ENCODE measurements at places on chromosomes 5 and 9.

DNA sequence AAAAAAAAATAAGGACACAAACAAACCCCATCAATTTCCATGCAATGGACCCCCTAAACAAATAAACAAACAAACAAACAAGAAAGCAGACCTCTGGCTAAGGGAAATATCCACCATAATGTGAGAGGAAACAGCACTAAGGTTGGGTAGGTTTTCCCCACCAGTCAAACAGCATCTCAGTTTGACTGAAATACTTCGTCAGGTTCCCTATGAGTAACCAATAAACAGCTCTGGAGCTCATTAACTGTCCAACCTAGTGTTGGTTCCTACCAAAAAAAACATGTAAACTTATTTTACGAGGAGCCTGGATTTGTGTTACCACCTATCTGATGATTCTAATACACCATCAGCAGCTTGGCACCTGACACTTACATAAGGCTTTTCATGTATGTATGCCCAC lies 198.5 kb upstream of the TARS1 start:
- no peak for DNase-seq

- DNase-seq = no peak
These were observed 46.5 kb downstream of the EBF1 start for GRCh38 chr5:159053216-159053615.

DNA sequence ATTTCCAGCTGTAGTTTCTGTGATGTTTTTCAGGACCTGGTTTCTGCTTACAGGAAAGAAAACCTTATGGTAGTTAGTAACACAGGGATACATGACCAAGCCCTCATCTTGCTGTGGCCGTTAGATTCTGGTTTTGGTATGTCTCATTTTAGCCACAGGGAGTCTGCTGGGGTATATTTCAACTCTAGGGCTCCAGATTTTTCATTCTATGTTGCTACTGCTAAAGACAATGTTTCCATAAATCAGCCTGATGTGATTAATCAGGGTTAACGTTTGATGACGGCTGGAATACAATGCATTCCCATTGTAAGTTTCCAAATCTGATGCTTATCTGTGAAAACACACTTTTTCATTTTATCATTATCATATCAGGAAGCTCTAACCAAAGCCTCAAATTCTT lies 48.2 kb downstream of the P4HA2 start:
- no peak for DNase-seq

DNA sequence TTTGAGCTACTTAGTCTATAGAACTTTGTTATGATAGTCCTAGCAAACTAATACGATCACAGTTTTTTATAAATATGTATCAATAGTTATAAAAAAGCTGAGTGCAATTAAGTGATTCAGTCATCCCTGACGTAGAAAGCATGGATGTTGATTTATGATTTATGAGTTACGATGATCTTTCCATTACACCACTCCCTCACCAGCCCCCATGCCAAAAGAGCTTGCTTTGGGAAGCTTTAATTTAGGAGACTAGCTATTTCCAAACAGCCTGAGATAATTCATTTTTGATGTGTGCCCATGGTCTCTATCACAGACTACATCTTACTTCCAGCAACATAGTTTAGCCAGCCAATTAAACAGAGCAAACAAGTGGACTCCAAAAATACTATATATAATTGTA lies 256.8 kb downstream of the GABRG2 start:
- DNase-seq = no peak

DNA sequence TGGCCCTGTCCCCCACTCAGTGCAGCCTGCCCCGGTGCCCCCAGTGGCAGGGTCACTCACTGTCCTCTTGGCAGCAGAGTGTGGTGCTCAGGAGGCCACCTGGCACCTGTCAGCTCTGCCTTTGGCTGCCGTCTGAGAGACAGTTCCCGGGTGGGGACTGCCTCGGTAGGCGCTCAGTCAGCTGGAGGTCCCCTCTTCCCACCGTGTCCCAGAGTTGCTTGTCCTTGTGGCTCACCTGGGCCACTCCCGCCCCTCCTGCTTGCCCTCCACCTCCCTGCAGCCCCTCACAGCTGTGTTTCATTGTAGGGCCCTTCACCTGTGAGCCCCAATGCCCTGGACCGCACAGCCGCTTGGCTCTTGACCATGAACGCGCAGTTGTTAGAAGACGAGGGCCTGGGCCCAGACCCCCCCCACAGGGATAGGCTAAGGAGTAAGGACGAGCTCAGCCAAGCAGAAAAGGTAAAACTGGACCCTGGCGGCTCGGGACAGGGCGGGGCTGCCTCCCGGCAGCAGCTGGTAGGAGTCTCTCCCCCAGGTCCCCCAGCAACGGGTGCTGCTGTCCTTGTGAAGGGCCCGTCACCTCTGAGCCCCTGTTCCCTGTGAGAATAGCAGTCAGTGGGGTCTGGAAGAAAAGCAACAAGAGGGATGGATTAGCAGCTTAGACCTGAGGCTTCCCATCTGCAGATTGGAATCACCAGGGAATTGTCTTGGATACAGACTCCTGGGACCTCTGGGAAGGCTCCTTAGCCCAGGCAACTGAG lies 122.7 kb downstream of the DAB2IP start:
- DNase-seq = no peak

- DNase-seq = no peak
These were observed 36.7 kb downstream of the HK3 start for GRCh38 chr5:176862330-176862995.

- no peak for DNase-seq
These were observed 80.8 kb downstream of the TLE4 start for GRCh38 chr9:79652598-79652997.

DNA sequence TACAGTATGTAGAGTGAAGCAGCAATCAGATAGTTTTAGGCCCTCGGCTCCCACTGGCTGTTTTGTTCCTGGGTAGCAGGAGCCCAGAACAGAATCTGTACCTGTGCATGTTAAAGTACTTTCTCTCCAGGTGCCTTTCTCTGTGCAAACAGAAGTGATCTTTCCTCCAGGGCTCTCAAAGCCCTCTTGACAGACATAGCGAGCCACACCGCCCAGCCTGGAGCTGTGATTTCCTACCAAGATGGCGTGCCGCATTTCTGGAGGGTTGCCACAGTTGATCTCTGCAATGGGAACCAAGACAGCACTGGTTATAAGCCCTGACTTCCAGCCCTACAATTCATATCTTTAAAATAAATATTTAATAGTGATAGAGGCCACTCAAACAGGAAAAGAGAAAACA lies 50.9 kb downstream of the SUSD1 start:
- DNase-seq = no peak

- DNase-seq = peak; percentile 74
These were observed 261.0 kb downstream of the SEMA5A start for GRCh38 chr5:9284781-9285307.

DNA sequence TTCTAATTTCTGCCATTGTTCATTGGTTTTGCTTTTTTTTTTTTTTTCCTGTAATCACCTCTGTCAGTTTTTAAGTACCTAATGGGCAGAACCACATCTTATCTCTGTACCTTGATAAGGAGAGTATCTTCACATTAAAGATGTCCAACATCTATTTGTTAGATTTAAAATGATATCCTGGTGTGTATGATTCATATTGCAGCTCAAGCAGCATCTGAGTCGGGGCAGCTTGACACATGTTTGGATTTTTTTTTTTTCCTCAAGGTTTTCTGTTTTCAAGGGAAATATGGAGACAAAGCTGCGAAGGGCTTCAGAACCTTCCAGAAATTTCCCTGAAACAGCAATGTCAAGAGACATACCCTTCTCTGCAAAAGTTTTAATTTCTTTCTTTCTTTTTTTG lies 164.7 kb downstream of the DOCK2 start:
- no peak for DNase-seq

DNA sequence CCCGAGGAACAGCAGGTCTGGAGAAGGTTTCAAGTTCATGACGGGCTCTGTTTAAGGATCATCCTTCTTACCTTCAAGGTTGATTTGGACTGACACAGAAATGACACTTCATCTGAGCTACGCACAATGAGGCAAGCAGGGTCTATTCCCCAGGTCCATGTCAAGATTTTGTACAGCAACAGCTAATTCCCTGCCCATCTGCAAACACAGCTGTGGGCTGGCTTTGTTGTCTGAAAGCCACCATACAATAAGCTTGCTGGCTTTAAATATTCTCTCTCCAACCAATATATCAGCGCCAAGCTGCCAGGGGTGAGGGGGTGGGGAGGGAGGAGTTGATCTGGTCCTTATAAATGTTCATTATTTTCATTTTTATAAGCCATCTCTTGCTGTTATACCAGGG lies 92.0 kb downstream of the OTULIN start:
- DNase-seq = no peak

GRCh38 chr9:75965231-75965630 lies 74.8 kb downstream of the PCSK5 start:
- no peak for DNase-seq

DNA sequence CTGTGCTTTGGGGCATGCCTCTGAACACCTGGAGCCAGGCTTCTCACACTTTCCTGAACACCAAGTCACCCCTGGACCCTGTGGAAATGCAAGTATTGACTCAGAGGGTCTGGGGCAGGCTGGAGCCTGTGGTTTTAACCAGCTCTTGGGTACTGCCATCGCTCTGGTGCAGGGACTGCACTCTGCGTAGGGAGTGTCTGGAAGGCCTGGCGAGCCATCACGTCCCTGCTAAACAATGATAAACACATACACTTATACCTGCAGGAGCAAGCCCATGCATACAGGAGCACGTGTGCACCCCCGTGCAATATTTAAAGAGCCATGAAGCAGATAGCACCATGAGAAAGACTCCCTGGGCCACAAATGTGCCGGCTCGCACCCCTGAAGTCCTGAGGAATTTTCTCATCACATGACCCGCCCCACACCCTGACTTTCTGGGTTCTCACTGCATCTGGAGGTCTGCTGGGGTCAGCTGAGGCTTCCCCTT lies 267.7 kb downstream of the GADD45G start:
- DNase-seq = no peak

GRCh38 chr9:16959391-16959790 lies 88.9 kb upstream of the BNC2 start:
- peak; percentile 51 for DNase-seq

GRCh38 chr9:105251733-105252404 lies 7.4 kb downstream of the SLC44A1 start:
- DNase-seq = no peak

DNA sequence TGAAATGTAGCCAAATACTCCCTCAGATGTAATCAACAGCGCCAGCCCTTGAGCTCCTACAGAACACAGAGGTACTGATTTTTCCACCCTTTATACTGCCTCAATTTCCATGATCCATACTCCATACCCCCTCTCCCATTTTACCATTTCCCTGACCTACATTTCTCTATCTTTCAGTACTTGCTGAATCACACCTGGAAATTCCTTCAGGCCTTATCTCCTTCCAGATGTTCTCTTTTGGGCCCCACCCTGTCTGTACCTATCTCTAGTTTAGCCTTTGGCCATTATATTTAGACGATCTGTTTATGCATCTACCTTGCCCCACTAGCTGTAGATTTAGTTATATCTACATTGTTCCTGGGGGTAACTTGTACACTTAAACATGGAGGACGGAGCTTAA lies 5.5 kb downstream of the NIM1K start:
- no peak for DNase-seq

- no peak for DNase-seq
These were observed 4.2 kb upstream of the CTNNAL1 start for GRCh38 chr9:109017493-109017892.

- DNase-seq = no peak
These were observed 216.8 kb upstream of the OTULINL start for GRCh38 chr5:14364576-14365472.

GRCh38 chr5:95283022-95283615 lies 1.8 kb downstream of the MCTP1 start:
- no peak for DNase-seq

DNA sequence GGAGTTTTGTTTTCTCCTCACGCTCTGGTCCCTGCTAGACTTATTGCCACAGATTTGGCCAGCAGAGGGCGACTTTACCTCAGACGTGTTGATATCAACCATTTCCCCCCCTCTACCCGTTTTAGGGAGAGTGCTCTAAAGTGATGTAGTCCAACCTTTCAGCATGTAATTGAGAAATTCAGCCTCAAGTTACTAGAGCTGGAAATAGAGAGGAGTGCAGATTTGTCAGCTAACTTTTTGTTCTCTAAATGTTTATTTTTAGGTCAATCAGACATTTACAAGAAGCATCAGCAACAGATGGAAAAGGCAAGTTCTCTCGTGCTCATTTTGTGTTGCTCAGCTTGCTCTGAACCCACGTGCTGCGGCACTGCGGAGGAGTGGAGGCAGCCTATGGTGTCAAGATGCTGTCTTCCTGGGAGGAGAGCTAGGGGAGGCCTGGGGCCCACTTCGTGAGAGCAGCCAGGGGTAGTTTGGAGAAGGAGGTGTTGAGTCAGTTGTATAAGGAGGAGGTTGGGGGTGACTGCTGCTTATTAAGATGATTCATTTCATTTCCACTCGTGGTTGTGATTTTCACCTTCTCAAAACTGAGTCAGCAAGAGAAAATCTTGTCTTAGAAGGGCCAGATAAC lies 53.6 kb downstream of the GPR107 start:
- DNase-seq = peak; percentile 67

DNA sequence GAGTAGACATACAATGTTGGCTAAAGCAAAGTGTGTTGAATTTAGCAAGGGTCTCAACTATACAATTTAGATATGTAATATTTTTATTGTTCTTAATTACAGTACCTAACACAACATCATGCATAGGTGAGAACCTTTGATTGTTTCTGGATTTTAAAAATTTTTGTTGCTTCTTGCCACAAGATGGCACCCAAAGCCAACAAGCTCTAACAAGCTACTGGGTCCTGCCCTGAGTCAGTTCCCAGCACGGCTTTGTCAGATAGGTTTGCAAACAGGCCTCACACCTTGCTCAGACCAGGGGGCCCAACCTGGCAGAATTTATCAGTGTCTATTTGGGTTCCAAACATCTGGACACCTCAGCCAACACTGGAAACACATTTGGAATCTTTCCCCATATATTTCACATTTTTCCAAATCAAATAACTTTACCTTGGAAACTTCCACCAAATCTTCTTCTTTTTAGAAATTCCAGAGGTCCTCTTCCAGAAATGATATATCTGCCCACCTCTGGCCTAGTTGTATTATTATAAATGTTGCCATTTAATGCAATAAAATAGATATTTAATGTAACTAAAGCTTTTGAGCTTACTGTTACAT lies 49.5 kb upstream of the EGFLAM start:
- DNase-seq = peak; percentile 4

- no peak for DNase-seq
These were observed 130.1 kb upstream of the TLR4 start for GRCh38 chr9:117574099-117574498.

DNA sequence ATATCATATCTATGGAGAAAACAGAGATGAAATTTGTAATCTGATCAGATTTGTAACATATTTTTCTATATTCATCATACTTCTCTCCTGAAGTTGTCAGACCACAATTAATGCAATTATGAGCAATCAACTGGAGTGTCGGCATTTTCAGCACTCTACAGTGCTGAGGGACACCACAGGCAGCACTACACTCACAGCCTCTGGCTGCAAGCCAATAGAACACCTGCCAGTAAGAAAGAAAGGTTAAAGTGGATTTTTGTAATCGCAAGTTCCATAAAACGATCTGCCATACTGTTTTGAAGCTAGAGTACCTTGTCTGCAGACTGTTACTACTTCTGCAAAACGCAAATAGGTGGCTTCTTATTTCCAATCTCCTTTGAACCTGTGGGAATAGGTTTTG lies 147.6 kb downstream of the ADAMTS6 start:
- DNase-seq = no peak

Data from fibroblast of skin of left quadriceps (primary cell).